ENCODE measurements at places on chromosomes 13 and 19.

DNA sequence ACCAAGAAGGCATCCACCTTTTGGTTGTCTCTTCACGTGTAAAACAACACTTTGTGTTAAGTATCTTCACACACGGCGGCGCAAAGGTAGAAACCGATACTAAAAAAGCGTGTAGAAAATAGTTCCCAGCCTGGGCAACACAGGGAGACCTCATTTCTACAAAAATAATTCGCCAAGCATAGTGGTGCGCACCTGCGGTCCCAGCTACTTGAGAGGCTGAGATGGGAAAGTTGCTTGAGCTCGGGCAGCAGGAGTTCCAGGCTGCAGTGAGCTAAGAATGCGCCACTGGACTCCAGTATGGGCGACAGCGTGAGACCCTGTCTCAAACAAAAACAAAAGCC lies 573 bp upstream of the ERCC5 start:
- DNase-seq: no peak

GRCh38 chr19:32166238-32166637 lies 179.2 kb upstream of the ZNF507 start:
- DNase-seq: no peak

GRCh38 chr13:31739226-31739625 lies at the start of gene RXFP2:
RXFP2 (plus strand) TSS chr13:31739526; CDS start chr13:31739613, 87 bp downstream.
- no peak for DNase-seq

DNA sequence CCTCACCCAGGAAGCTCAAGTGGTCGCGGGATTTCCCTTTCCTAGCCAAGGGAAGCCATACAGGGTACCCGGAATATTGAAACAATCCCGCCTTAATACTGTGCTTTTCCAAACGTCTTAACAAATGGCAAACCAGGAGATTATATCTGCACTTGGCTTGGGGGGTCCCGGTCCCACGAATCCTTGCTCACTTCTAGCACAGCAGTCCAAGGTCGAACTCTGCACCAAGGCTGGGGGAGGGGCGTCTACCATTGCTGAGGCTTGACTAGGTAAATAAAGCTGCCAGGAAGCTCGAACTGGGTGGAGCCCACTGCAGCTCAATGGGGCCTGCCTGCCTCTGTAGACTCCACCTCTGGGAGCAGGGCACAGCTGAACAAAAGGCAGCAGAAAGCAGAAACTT lies 1644.8 kb downstream of the PCDH9 start:
- no peak for DNase-seq

DNA sequence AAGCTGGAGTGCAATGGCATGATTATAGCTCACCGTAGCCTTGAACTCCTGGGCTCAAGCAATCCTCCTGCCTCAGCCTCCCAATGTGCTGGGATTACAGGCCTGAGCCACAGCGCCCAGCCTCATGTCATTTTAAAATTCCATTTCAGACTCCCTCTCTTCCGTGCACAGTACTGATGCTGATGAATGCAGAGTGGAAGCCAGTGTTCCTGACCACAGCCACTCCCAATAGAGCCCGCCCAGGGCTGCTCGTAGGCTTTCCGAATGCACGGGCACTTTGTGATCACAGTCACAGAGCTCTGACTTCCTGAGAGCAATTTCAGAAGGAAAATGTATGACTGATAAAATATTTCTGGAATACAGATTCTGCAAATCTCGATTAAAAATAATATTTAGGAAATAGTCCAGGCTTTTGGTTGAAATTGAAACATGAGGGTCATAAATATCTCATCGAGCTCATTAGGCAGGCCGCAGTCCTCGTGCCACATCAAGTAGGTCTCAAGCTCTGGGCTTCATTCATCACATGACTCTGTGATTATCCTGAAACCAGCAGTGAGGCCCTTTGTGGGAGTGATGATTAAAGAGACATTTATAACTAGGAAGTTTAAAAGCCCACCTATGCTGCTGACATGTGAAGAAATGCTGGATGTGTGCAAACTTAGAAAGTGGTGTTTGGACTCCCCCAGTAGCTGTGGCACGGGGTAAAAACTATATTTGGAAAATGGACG lies 38.9 kb upstream of the AMER2 start:
- no peak for DNase-seq

DNA sequence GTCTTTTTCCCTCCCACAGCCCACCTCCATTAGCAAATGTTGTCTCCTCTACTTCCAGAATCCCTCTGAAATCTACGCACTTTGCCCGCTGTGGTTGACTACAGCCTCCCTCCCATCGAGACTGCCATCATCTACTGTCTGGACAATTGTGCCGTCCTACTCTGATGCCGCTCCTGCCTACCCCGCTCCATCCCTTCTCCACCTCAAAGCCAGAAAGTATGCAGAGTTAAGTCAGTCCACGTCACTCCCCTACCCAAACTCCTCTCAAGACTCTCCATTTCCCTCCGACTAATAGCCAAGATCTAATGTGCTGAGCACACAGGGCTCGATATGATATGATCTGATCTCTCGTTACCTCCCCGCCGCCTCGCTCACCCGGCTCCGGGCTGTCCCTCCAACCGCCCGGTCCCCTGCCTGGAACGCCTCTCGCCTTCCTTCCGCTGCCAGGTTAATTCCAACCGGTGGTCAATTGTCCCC lies 556 bp downstream of the CACTIN start:
- no peak for DNase-seq

DNA sequence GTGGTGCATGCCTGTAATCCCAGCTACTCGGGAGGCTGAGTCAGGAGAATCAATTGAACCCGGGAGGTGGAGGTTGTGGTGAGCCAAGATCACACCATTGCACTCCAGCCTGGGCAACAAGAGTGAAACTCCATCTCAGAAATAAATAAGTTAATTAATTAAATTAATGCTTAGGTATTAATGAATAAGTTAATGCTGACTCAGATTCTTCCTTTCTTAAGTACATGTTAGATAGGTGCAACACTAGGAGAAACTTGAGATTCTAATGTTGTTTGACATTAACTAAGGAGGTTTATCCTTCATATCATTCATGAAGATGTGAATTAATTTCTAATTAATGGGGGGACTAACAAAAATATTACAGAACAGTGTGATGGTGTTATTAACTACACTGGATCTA lies 812.6 kb upstream of the SPRY2 start:
- DNase-seq: no peak

DNA sequence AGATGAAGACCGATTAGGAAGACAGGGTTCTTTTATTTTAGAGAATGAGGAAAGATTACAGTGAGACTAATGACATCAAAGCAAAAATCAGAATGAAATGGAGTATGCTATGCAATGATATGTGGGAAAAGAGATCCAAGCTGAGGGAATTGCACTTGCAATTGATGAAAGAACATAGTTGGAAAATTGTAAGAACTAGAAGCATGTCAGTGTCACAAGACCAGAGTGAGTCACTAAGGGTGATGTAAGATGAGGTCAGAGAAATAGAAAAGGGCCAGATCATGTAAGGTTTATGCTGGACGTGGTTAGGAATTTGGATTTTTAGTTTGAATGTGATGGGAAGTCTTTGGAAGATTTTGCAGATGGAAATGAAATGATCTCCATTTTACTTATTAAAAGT lies 1937.3 kb downstream of the OLFM4 start:
- no peak for DNase-seq

GRCh38 chr13:25988661-25989060 lies 63.2 kb downstream of the SHISA2 start:
- no peak for DNase-seq

- no peak for DNase-seq
Measured at GRCh38 chr19:42657556-42657955, 62.8 kb upstream of the CEACAM8 start.

DNA sequence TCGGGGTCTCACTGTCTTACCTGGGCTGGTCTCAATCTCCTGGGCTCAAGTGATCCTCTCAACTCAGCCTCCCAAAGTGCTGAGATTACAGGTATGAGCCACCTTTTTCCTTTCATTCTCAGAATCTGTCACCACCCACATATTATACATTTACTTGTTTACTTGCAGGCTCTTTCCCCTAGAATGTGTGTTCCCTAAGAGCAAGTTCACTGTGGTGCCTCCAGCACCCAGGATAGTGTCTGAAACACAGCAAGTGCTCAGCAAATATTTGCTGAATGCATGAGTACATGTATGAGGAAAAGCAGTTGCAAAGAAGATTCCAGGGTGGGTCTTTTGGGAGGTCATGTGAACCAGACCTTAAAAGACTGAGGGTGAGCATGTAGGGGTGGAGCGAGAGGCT lies 96.8 kb downstream of the RGCC start:
- DNase-seq: no peak

DNA sequence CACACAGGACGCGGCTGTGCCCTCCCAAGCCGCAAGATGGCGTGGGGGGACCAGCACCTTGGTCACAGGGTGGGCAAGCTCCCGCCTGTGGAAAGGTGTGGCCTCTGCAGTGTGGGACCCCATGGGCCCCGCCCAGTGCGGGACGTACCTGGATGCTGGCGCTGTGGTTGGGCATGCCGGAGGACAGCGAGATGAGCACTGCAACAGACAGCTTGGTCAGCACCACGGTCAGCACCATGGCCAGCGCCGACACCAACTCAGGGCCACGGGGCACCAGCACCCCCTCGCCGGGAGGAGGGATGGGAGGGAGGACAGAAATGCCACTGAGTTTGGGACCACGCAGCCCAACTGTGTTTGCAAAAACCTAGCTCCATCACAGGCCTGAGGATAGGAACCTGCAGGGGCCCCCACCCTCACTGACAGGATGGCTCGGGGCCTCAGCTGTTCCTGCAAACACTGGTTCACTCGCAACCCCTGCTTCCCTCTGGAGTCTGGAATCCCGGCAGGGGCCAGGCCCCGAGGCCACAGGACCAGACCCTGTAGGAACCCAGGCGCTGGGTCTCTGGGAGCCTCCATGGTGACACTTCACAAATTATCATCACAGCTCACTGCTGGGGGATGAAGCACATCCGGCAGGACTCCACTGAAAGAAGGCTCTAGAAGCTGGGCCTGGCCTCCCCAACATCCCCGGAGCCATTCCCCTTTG lies 27.1 kb downstream of the IZUMO4 start:
- no peak for DNase-seq

DNA sequence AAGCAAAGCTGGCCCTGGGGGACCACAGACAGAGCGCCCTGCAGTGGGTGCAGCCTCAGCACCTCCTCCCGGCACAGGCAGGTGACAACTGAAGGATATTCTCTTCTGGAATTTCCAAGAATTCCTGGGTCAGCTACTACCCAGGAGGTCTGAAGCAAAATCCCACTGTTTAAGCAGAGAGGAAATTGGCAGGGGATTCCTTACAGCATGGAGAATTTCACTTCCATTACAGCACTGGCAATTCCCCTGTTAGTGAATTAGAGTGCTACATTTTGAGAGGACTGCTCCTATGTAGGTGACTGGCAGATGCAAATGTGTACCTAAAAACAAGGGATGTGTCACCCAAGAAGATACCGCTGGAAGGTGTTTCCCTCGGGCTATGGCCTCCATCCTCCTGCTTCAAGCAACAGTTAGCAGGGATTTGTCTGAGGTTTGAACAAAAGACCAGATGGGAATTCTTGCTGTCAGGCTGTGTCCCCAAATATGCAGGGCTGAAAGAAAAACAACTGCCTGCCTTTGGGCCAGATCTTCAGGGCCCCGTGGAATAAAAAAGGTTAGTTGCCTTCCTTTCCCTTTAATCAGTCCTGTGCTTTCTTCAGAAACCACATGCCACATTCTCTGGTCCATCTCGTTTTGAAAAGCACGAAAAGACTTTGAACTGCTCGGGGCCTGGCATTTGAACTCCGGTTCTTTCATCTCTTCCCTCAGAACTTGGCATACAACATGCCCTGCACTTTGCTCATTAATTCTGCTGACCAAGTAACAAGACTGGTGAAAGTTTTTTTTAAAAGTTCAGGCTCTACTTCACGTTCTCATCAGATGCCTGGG lies 296.4 kb downstream of the DNAJC15 start:
- no peak for DNase-seq

- no peak for DNase-seq
Measured at GRCh38 chr19:42201489-42202289, 15.8 kb downstream of the DEDD2 start.

GRCh38 chr13:97113231-97114001 lies 108.7 kb upstream of the MBNL2 start:
- DNase-seq: no peak

DNA sequence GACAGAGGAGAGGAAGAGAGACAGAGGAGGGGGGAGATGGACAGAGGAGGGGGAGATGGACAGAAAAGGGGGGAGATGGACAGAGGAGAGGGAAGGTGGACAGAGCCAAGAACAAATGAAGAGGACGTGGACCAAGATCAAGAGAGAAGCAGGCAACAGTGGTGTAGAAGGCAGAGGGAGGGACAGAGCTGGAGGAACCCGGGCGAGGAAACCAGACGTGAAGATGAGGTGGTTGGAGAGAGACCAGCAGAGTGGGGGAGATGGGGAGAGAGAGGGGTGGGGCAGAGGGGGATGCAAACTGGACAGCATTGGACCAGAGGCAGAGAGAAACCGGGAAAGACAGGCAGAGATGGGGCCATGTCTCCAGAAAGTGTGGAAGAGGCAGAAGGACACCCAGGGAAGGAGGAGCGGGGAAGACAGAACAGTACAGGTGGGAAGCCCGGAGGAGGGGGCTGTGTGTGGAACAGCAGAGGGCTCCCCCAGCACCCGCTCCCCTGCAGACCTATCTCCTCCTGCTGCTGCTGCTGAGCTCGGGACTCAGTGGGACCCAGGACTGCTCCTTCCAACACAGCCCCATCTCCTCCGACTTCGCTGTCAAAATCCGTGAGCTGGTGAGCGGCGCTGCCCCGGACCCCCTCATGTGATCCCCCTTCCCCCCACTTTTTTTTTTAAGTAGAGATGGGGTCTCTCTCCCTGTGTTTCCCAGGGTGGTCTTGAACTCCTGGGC lies 1.3 kb downstream of the FLT3LG start:
- DNase-seq: no peak

DNA sequence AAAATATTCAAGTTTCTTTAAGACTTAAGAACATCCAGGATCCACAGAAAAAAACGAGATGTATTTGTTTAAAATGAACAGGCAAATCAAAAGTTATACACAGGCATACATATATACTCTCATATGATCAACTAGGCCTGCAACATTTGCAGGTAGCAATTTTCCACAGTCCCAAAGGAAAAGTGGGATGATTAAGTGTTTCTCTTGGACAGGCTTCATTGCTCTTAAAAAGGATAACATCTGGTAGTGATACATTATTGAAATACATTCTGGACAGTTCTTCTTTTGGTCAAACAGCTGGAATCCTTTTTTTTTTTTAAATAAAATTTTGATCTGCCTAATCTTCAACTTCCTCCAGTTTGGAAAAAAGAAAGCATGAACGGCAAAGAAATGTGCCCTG lies 114.8 kb upstream of the TDRD3 start:
- no peak for DNase-seq
